Naive thymus-derived CD8-positive, alpha-beta T cell (primary cell): ENCODE measurements at places on chromosomes 13 and 19.

- no peak for DNase-seq
These were observed 37.5 kb downstream of the SUGP2 start for GRCh38 chr19:18995804-18996241.

- DNase-seq, result no peak
These were observed 988 bp downstream of the LRRC4B start for GRCh38 chr19:50567052-50567841.

GRCh38 chr13:100588331-100589177 is at the start of gene GGACT:
Gene GGACT, minus strand, starts transcription at chr13:100588789. Its CDS starts 56,198 bp downstream, at chr13:100532591.
- peak; percentile 68 for DNase-seq

GRCh38 chr13:28408235-28408848 is 86.6 kb downstream of the FLT1 start:
- DNase-seq, result no peak

- no peak for DNase-seq
These were observed 1.4 kb upstream of the PLIN4 start for GRCh38 chr19:4519521-4520277.

DNA sequence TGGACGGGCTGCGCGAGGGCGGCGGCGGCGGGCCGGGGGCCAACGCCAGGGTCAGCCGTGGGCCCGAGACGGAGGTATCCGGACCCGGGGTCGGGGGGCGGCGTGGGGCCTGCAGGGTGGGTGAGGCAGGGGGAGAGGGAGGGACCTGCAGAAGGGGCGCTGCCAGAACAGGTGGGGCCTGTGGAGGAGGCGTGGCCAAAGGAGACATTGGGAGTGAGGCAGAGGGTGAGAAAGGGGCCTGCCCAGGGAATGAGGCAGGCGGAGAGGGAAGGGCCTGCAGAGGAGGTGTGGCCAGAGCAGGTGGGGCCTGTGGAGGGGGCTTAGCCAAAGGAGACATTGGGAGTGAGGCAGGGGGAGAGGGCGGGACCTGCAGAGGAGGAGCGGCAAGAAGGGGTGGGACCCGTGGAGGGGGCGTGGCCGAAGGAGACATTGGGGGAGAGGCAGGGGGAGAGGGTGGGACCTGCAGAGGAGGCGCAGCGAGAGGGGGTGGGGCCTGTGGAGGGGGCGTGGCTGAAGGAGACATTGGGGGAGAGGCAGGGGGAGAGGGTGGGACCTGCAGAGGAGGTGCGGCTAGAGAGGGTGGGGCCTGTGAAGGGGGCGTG is 4.2 kb downstream of the PRR36 start:
- DNase-seq, result no peak

- no peak for DNase-seq
These were observed 3.9 kb upstream of the ACOD1 start for GRCh38 chr13:76944456-76944855.

DNA sequence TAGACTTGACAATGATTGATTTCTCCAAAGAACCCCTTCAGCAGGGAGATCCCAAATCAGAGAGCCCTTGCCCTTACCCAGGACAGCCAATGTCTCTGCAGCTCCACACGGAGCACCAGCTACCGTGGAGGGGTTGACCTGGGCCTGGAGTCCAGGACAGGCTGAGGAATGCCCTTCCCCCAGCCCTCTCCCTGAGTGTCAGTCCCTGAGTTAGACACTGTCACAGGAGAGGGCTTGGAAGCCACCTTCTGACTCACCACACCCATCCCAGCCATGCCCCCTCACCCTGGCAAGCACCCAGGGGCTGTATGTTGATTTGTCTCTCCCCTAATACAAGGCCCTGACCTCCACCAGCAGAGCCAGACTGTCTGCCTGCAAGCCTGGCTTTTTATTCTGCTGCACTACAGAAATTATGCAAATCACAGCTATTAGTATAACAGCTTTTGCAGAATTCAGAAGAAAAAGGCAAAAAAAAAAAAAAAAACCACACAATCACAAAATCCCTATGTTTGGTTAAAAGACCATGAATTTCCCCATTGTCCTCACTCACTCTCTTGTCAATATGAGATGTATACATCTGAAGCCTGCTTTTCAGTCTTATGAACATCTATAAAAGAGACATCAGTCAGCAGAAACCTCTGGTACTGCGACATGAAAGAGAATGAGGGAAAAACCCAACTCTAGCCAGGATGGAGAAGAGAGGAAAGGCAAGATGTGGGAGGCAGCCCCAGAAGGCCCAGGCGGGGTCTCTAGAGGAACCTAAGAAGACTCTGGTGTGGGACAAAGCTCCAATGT is 240.7 kb downstream of the UQCRFS1 start:
- DNase-seq, result no peak

DNA sequence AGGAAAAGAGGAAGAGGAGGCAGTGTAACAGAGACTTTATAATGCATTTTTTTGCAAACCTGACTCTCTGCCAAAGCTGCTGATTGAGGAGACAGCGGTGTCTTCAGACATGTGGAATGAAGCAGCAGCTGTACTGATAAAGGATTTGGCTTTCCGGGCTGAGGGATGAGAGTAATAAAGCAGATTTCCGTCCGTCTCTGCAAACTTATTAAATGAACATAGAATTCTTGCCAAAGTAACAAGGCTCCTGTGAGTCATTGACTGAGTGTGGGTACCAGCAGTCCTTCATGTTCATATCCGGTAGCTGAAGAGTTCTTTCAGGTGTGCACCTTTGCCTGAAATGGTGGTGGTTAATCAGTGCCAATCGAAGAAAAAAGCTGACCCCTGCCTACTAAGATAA is 112.6 kb downstream of the LIG4 start:
- DNase-seq, result no peak

GRCh38 chr19:30325676-30326392 is 46.4 kb upstream of the ZNF536 start:
- no peak for DNase-seq

- DNase-seq, result no peak
These were observed 24.4 kb upstream of the DOCK9 start for GRCh38 chr13:99002172-99002710.

- DNase-seq, result peak; percentile 72
These were observed at the start of gene ARHGEF1 for GRCh38 chr19:41882568-41883462. Gene ARHGEF1, plus strand, starts transcription at chr19:41883184. Its CDS starts 4,899 bp downstream, at chr19:41888083.

- DNase-seq, result peak; percentile 71
These were observed 564 bp downstream of the SPART start for GRCh38 chr13:36345438-36346221.

DNA sequence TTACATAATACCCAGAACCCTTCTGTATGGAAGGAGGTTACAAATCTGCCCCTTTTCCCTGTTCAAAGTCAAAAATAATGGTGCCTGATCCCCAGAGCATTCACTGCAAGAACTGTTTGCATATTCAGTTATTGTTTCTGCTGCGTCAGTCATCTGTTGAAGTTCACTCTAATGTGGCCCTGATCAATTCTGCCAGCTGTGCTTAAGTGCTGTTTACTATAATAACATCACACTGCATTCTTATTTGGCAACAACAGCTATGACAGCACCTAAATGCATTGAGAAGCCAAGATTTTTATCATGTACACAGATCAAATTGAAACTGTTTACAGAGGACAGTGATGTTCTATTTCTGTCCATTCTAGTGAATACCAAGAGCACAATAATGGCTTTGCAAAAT is 115.9 kb downstream of the DACH1 start:
- DNase-seq, result no peak

- peak; percentile 81 for DNase-seq
These were observed 559 bp upstream of the LENG9 start for GRCh38 chr19:54464044-54464629.

DNA sequence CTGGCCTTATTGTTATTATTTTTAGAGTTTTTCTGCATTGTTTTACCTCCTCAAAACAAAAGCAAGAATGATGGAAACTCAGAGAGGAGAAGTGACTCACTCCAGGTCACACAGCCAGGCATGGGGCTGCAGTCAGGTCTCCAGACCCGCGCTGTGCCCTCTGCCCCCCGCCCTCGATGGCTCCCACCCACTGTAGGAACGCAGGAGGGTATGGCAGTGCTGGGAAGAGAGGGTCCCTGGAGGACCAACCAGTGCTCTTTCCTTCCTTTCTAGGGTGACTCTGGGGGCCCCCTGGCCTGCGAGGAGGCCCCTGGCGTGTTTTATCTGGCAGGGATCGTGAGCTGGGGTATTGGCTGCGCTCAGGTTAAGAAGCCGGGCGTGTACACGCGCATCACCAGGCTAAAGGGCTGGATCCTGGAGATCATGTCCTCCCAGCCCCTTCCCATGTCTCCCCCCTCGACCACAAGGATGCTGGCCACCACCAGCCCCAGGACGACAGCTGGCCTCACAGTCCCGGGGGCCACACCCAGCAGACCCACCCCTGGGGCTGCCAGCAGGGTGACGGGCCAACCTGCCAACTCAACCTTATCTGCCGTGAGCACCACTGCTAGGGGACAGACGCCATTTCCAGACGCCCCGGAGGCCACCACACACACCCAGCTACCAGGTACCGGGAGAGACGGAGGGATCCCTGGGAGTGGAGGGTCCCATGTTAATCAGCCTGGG is 5.6 kb downstream of the TIMM13 start:
- no peak for DNase-seq

DNA sequence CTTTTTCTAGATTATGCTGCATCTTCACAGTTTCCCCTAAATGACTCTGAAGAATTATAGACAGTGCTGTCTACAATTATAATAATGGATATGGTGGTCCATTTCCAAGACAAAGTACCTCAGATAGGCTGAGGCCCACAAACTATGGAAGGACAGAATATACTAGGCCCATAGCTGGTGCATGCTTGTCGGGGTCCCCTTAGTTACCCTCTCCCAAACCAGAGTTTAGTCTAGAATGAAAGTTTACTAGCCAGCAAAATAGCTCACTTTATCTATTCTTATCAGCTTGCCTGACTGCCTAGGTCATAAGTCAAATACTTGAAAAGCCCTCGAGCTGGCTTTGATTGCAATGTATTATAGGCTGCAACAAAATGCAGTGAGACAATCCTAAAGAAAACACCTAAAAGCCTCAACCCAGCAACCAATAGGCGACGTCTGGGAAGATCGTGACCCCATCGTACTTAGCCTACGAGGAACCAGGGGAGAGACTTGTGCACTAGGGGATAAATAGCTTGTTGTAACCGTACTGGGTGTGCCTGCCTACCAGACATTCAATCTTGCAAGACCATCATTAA is 785 bp upstream of the IGFL2 start:
- no peak for DNase-seq

GRCh38 chr13:29892151-29892550 is 41.7 kb upstream of the UBL3 start:
- DNase-seq, result no peak

GRCh38 chr13:33307843-33308242 is 22.3 kb upstream of the STARD13 start:
- no peak for DNase-seq

- no peak for DNase-seq
These were observed 321.1 kb downstream of the RBM26 start for GRCh38 chr13:79084802-79085424.

DNA sequence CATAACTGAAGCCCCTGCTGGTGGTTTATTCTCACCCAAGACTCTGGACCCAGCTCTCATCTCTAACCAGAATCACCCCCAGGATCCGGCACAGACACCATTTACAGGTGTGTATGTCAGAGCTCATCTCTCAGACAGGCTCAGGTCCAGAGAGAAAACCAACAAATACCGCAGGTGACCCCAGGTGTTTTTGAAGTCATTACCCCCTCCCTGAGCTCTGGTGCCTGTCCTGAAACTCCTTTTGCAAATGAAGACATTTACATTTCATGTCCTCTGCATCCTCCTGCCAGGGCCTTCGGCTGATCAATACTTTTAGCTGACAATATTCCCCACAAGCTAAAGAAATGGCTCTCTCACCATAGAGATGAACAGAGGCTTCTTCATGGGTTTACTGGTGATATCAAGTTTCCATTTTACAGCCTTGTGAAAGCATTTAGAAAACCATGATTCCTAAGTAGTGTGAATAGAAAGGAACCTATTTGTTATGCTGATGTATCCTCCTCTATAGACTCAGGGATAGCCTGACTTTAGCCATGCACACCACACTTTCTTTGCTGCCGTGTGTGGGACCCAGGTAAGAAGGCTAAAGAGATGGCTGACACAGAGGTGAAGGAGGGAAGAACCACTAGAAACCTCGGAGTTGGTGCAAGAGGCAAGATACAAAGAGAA is 131.3 kb downstream of the KCTD15 start:
- no peak for DNase-seq

DNA sequence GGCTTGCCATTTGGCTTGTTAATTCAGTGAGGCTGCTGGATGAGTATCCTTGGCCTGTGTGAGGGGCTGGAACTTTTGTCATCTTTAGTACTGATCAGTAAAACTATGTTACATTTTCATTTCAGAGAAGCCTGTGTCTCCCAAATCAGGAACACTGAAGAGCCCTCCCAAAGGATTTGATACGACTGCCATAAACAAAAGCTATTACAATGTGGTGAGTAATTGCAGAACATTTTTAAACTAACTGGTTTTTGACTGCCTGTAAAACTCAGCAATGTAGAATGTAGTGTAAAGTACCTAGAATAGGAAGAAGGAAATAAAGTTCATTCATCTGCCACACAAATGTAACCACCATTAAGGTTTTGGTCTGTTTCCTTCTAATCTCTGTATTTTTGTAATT is 87.4 kb upstream of the TEX29 start:
- no peak for DNase-seq

- DNase-seq, result no peak
These were observed 255.1 kb downstream of the TBC1D4 start for GRCh38 chr13:75226733-75227435.

DNA sequence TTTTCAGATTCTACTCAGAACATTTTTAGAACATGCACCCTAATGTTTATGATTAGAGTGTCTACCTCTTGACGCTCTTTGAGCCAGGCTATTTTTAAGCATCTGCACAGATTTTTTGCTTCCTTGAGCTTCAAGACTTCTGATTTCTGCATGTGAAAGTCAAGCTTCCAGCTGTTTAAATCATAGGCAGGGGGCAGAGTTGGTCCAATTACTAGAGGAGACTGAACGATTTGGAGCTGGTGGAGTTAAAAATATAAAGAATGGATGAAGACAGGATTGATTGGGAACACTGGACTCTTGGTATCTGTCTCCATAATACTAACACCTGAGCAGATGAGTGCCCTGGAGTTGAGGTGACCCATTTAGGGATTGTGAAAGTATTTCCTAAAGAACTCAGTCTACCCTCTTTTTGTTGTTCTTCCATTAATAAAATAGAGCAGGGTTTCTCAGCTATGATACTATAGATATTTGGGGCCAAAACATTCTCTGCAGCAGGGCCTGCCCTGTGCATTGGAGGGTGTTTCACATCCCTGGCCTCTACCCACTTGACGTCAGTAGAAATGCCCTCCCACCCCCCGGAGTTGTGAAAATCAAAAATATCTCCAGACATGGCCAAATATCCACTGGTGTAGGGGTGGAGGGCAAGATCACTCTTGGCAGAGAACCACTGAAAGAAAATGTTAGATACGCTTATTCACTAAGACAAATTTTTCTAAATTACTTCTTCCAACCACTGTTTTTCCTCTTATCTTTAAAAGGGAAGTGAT is 160.1 kb downstream of the COG6 start:
- DNase-seq, result no peak
